T-cell (primary cell): ENCODE measurements at places on chromosomes 2 and 18. TPM values are rescaled to one million over a fixed set of nuclear protein-coding genes. Genes with fewer than 3 reads are reported as not detected.

The NBAS gene
- 33.0 TPM for total RNA-seq

The CFAP221 gene
- total RNA-seq: not detected

The IL1B gene
- not detected for total RNA-seq

The FN1 gene
- total RNA-seq: not detected

The UGT1A3 gene
- not detected for total RNA-seq

DNA sequence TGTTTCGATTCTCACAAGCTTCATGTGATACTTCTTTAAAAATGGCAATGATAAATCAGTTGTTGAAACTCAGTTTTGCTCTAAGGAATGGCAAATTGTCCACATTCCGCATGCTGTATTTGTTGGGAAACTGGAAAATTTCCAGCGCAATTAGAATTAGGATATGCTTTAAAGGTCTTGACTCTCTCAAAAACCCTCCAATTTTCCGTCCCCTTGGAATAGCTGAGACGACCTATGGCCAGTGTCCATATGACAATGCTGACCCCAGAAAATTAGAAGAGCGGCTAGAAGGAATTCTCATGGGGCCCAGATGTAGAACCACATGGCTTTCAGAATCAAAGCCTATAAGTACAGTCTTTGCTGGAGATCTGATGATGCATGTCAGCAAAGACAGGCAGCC is 170.8 kb downstream of the TMEM18 start:
- H3K4me3 ChIP-seq: no peak overlapping the region
- no peaks in the 10 kb centered on the region for H3K27me3 ChIP-seq
- H3K4me1 ChIP-seq: no peaks in the 10 kb centered on the region
- no peaks in the 10 kb centered on the region for H3K36me3 ChIP-seq
- DNase-seq: no peak

GRCh38 chr2:102100371-102101096 is 42.0 kb upstream of the IL1R1 start:
- no peaks in the 10 kb centered on the region for H3K27me3 ChIP-seq
- DNase-seq: no peak
- no peaks in the 10 kb centered on the region for H3K4me1 ChIP-seq
- no peaks in the 10 kb centered on the region for H3K36me3 ChIP-seq
- H3K27ac ChIP-seq: no peak overlapping the region
- H3K4me3 ChIP-seq: no peak overlapping the region

DNA sequence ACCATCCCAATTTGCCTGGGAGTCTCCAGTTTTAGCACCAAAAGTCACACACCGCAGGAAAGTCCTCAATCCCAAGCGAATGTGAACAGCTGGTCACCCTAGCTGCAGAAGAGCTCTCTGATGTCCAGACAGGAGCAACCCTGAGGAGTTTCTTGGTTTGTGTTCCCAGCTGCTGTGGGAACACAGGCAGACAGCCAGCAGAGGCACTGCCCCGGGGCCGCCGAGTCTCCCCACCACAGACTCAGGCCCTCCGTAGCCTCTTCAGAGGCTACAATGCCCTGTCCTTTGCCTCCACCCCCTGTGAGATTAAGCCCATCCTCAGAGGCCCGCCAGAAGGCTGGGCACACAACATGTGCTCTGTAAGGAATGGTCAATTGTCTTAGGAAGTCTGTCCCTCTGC is 111.5 kb downstream of the TTC32 start:
- H3K4me1 ChIP-seq: no peaks in the 10 kb centered on the region
- no peak overlapping the region for H3K27ac ChIP-seq
- no peaks in the 10 kb centered on the region for H3K36me3 ChIP-seq
- H3K4me3 ChIP-seq: no peak overlapping the region

DNA sequence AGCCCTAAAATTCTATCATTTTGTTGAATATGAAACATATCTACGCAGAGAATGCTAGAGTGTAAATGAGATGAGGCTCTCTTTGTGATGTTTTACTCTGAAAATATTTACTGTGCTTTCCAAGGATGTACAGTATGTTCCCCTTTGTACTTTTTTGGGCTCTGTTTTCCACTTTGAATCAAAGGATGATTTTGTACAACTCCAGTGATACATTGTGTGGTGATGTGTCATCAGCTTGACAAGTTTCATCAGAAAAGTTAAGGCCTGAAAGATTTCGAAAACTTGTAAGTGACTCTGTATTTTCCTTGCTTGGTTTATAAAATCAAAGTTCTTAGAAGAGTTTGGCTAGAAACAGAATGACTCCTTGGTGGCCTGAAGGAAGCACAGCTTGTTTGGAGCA is 206.3 kb downstream of the LTBP1 start:
- no peaks in the 10 kb centered on the region for H3K4me1 ChIP-seq
- no peak overlapping the region for H3K4me3 ChIP-seq
- no peak overlapping the region for H3K27ac ChIP-seq
- no peaks in the 10 kb centered on the region for H3K36me3 ChIP-seq
- no peak for DNase-seq

DNA sequence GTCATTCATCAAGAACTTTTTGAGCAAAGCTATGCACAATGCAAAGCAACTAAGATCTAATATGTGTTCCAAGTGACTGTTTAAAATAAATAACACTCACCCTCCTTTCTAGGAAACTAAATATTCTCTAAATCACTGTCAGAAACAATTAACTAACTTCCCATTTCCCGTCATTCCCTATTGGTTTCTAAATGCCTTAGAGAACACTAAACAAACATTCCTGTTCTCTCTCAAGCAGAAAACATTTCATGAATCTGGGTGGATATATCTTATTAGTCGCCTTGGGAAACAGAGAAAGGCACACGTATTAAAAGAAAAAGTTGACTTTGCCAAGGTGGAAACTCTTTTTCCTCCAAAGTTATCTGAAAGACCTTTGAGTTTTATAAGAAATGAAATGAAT is 735.2 kb downstream of the MBD2 start:
- no peaks in the 10 kb centered on the region for H3K4me1 ChIP-seq
- H3K27ac ChIP-seq: no peak overlapping the region
- no peaks in the 10 kb centered on the region for H3K27me3 ChIP-seq
- DNase-seq: no peak
- H3K36me3 ChIP-seq: no peaks in the 10 kb centered on the region
- H3K4me3 ChIP-seq: no peak overlapping the region

GRCh38 chr2:15009681-15010080 is 377.2 kb downstream of the LRATD1 start:
- H3K4me3 ChIP-seq: no peak overlapping the region
- H3K27me3 ChIP-seq: no peaks in the 10 kb centered on the region
- H3K4me1 ChIP-seq: no peaks in the 10 kb centered on the region
- DNase-seq: no peak

- peaks cover 3% of the 10 kb centered on the region for H3K4me1 ChIP-seq
- no peak for DNase-seq
- H3K4me3 ChIP-seq: no peak overlapping the region
These were observed 148.5 kb upstream of the DLX2 start for GRCh38 chr2:172251231-172251630.

DNA sequence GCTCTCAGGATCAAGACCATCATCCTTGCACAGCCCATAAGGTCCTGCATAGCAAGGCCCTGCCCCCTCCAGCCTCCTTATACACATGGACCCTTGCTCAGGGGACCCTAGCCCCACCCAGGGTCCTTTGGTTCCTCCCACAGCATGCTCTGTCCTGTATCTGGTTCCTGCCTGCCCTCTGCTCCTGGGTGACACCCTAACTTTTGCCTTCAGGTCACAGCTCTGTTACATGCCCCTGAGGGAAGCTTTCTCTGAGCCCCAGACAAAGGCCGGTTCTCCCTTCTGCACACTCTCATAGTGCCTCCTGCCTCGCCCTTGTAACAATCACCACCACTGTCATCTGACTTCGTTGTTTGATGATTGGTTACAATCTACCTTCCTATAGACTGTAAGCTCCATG is 204.8 kb downstream of the SMAD2 start:
- H3K4me3 ChIP-seq: no peak overlapping the region
- no peak overlapping the region for H3K27ac ChIP-seq
- H3K36me3 ChIP-seq: no peaks in the 10 kb centered on the region
- H3K27me3 ChIP-seq: peaks cover 22% of the 10 kb centered on the region
- H3K4me1 ChIP-seq: no peaks in the 10 kb centered on the region
- no peak for DNase-seq

- H3K4me3 ChIP-seq: no peak overlapping the region
- H3K36me3 ChIP-seq: no peaks in the 10 kb centered on the region
- H3K4me1 ChIP-seq: no peaks in the 10 kb centered on the region
- no peak overlapping the region for H3K27ac ChIP-seq
These were observed 29.6 kb upstream of the CABLES1 start for GRCh38 chr18:23105581-23106219.
